Right ventricle myocardium inferior (tissue), 1 donor: ENCODE measurements at places on chromosomes 3 and 15.
A peak's percentile ranks its signal among the peaks of the same experiment; 100 is the strongest.

- no peak for DNase-seq
Measured at GRCh38 chr15:40136470-40137302, 24.2 kb upstream of the BUB1B start.

DNA sequence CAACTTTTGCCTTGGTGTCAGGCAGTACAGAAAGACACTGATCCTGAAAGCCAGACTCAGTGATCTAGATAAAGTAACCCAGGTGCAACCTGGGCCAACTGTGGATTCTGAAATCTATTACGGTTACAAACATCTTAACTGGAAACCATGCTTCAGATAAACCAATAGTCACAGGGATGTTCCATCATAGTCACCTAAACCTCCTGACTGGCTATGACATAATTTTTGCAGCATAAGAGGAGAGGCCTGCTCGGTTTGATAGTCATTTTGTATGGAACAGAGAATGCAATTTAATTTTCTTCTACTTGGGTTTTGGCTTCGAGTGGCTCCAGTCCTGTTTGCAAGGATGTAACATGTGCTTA lies 3.7 kb downstream of the SLCO3A1 start:
- no peak for DNase-seq

- no peak for DNase-seq
Measured at GRCh38 chr15:41822471-41822870, 5.4 kb upstream of the JMJD7 start.

DNA sequence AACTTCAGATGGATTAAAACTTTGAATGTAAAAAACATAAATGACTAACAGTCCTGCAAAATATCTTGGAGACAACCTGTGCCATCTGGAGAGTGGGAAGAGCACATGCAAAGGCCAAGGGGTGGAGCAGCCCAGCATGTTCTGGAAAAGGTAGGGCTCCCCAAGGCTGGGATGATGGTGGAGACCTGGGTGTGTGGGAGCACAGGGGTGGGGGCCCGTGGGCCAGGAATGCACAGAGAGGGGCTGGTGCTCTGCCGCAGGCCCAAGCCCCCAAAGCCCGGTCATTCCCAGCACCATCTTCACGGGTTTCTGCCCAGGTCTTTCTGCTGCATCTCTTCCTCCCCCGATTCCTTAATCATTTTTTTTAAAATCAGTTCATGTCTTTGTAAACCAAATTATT lies 9.7 kb upstream of the GATA2 start:
- no peak for DNase-seq

DNA sequence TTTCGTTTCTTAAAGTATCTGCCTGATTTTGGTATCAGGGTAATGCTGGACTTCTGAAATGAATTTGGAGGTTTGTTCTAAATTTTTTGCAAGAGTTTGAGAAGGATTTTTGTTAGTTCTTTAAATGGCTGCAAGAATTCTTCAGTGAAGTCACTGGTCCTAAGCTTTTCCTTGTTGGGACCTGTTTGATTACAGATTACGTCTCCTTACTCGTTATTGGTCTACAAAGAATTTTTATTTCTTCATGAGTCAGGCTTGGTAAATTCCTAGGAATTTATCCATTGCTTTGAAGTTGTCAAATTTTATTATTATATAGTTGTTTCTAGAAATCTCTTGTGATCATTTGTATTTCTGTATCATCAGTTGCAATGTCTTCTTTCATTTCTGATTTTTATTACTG lies 196.0 kb downstream of the DPH6 start:
- DNase-seq = no peak

DNA sequence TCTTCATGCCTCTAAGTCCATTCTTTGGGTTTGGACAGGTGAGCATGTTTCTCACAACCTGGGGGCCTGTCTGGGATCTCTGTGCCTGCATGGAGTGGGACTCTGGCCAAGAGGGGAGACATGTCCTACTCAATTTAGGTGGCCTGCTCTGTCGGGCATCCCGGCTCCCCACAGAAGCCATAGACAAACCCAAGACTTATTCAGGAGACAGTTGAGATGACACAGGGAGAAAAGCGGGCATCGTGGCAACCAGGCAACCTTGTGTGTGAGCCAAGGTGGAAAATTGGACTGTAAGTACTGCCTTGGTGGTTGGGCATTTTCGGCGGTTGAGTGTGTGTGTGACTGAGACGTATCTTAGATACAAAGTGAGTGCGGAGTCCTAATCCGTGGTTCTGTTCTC lies 40.5 kb downstream of the PPCDC start:
- no peak for DNase-seq

GRCh38 chr3:58899159-58899952 lies 150.5 kb downstream of the CFAP20DC start:
- DNase-seq = peak; percentile 44

DNA sequence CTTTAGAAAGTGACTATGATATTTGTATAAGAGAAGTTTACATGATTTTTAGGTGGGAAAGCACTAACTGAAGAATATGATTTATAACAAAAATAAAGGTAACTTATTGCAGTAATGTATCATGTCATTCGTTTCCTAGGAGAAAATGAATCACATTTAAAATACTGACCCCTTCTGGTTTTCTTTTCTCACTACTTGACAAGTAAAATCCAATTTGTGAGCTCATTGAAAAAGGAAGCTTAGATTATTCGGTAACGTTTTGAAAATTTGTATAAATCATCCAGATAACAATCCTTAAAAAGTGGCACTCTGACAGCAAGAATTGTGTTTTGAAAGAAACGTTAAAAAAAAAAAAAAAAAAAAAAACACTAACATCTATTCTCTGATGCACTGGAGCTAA lies 39.0 kb downstream of the NSUN3 start:
- DNase-seq = no peak

GRCh38 chr15:31179693-31180092 lies 78.2 kb upstream of the TRPM1 start:
- no peak for DNase-seq

DNA sequence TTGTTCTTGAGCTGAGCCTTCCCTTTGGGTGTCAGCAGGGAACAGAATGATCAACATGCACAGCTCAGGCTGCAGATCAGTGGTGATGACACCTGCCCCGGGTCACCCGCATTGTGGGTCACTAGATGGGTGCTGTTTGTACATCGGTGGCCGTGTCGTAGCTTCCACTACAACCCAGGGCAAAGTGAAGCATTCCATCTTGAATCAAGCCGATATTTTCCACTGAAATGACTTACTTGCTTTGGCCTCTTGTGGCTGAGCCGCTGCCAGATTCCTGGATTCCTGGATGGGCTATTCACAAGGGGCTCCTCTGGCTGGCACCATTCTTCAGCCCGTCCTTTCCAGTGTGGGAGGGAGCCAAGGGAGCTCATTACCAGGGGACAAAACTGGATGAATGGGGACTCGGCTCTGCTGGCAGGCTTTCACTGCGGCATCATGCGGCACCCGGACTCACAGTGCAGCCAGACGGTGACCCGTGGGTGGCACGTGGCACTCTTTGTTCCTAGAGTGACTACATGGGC lies 65.6 kb downstream of the SLCO3A1 start:
- DNase-seq = peak; percentile 75

DNA sequence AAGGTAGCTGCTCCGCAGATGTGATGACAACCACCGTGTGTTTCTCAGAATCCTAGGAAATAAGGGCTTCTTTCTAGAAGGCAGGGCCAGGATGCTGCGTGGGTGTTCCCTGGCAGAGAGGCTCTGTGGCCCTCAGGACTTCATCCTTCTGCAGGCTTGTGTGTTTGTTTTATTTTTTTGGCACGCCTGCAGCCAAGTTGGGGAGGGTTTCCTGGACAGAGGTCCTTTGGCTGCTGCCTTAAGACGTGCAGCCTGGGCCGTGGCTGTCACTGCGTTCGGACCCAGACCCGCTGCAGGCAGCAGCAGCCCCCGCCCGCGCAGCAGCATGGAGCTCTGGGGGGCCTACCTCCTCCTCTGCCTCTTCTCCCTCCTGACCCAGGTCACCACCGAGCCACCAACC lies at the start of gene CLEC3B:
Gene CLEC3B (plus strand): TSS at position 266 of the 400 bp plus-strand sequence. CDS start 60 bp downstream, at position 326.
- DNase-seq = peak; percentile 83

- DNase-seq = no peak
Measured at GRCh38 chr3:34207002-34207401, 408.6 kb downstream of the PDCD6IP start.

- DNase-seq = no peak
Measured at GRCh38 chr3:101133652-101134051, 140.4 kb upstream of the ABI3BP start.

DNA sequence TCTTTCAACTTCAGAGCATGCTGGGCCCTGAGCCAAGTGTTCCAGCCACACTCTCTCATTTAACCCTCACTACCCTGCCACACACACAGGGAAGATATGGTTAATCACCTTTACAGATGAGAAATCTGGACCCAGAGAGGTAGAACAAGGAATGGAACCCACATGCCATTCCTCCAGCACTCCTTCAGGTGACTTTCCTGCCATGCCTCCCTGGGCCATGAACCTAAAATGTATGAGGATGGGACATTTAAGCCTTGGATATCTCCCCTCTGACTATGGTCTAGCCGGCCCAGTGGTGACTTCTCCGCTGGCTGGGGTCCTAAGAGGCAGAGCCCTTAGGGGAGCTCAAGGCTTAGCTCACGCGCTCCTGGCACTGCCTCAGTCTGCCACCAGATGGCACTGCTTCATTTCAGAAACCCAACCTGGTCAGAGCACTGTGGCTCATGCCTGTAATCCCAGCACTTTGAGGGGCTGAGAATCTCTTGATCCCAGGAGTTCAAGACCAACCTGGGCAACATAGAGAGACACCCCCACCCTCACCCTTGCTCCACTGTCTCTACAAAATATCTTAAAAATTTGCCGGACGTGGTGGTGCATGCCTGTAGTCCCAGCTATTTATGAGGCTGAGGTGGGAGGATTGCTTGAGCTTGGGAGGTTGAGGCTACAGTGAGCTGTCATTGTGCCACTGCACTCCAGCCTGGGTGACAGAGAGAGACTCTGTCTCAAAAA lies 2.2 kb upstream of the DCAF1 start:
- peak; percentile 87 for DNase-seq

GRCh38 chr3:128620268-128620691 lies 30.3 kb downstream of the RPN1 start:
- DNase-seq = peak; percentile 69

DNA sequence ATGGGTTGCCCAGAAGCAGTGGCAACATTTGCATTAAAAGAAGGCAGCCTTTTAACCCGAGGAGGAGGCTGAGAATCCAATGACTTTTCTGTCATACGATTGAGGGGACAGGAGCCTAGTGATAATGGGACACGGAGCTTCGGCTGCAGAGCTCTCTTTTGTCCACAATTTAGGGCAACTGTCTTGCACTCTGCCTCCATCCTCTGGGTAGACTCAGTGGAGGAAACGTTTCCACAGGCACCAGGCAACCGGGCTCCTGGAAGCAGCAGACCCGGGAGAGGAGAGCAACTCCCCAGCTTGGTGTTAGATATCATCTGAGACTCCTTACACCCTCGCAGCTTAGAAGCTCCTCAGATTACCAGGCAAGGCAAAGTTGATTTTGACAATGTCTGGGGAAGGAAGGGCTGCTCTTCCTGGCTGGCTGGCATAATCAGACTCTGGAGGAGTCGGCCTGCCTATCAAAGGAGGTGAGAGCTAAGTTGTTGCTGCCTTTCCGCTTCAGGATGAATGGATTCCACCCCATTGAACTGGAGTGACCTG lies 43.5 kb upstream of the RNU6-1 start:
- DNase-seq = no peak

DNA sequence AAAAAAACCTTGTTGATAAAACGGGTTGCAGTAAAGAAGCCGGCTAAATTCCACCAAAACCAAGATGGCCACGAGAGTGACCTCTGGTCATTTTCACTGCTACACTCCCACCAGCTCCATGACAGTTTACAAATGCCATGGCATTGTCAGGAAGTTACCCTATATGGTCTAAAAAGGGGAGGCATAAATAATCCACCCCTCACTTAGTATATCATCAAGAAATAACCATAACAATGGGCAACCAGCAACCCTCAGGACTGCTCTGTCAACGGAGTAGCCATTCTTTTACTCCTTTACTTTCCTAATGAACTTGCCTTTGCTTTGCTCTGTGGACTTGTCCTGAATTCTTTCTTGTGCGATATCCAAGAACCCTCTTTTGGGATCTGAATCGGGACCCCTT lies 14.4 kb upstream of the CDC25A start:
- no peak for DNase-seq

DNA sequence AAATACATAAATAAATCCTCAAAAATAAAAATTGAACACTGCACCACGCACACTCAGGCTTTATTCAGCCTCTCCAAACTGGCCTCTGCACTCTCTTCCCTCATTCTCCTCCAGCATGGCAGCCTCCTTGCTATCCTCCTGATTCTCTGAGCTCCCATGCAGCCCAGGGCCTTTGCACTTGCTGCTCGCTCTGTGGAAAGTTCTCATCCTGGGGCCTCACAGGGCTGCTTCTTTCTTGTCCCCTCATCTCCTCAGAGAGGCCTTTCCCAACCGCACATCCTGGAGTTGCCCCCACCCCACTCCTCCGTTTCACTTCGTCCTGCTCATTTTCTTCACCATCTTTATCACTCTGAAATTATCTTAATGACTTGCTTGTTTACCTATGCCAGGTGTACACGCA lies 123.0 kb downstream of the SHQ1 start:
- no peak for DNase-seq

- DNase-seq = no peak
Measured at GRCh38 chr3:46646700-46647099, 34.4 kb downstream of the FAM240A start.

DNA sequence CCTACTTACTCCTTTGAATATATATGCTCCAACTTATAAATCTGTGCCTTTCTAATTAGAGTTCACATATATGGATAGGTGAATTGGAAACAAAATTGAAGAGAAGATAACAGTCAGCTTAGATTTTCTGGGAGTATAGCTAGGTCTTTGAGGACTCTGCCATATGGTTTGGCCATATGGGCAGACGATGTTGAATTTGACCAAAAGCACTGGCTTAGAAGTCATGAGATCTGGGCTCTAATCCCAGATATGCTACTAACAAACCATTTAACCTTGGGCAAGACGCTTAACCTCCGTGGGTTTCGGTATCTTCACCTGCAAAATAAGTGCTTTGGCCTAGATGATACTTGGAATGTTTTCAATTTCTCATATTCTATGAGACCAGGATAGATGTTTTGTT lies 154.1 kb downstream of the LSAMP start:
- DNase-seq = no peak

DNA sequence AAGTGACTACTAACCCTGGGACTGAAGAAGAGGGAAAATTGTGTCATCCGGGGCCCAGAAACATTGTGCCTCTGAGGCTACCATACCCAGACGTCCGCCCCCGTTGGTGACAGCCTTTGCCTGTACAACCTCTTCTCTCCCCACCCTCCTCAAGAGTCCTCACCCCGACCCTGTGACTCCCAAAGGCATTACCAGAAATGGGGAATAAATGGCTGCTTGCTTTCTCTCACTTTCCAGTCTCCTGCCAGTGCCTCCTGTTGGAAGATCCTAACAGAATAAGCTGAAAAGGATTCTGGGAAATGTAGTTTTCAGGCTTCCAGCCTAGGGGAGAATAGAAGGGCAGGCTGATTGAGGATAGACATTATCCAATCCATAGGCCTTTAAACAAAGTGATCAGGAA lies 30.8 kb upstream of the SLC25A36 start:
- DNase-seq = no peak

DNA sequence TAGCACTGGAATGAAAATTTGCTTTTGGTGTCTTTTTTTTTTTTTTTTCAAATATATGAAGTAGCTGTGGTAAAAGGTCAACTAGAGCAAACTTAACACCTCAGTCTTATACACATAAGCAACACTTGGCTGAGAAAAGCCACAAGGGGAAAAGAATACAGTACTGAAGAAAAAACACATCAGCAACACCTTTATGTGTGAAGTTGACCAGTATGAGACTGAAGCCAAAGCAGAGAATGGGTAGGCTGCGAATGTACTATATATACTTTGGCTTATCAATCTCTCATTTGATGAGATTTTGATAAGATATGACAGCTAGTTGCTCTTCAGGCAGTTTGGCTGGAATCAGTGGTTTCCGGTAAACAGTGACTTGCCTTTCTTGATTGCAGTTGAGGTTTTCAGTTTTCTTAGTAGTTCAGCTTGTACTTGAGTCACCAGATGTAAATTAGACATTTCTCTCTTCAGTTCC lies 22.0 kb upstream of the ZCWPW2 start:
- no peak for DNase-seq
